ENCODE measurements at places on chromosomes 13 and 19.

- DNase-seq, result no peak
Observed at GRCh38 chr19:406135-406781, 2.7 kb downstream of the C2CD4C start.

GRCh38 chr13:70792121-70792520 is 683.9 kb upstream of the KLHL1 start:
- no peak for DNase-seq

GRCh38 chr19:6694147-6694815 is 24.3 kb upstream of the TNFSF14 start:
- no peak for DNase-seq

DNA sequence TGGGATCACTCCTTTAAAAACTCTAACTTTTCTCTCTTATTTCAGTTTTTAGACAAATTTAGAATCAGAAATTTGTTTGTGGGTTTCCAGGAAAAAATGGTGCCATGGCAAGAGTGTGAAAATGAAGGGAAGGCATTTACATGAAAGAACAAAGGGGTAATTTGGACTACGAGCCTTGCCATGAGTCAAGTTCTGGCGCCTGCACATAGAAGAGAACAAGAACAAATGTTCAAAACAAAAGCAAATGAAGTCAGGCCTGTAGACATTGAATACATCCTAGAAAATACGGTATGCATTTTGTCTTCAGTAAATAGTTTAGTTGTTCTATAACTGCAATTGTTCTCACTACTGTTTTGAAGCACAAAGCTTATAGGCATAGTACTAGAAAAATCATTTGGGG is 1390.5 kb downstream of the EFNB2 start:
- DNase-seq, result no peak

DNA sequence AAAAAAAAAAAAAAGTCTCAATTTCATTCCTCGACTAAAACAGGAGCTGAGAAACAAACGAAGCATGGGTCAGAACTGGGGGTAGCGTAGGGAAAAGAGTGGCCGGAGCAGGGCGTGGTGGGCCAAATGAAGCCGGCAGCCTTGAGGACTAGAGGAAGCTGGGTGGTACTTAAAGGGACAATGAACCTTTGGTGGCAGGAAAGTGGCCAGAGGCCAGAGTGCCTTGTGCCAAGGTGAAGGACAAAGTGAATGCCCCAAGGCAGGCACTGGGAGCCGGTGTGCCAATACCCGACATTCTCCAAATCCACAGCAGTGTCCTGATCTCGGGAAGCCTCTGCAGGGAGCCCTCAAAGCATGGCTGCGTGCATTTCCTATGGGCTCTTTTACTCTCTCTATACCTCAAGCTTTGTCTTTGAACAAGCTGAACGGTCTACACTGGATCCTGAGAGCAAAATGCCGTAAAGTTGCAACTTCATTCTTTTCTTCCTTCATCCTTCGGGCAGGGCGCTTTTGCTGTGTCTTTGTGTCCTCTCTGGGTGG is 195.0 kb upstream of the KL start:
- DNase-seq, result no peak

Measured in activated T-helper 1 cell treated with Interleukin-2 at 50 U/mL for 16 hours (primary cell).